ENCODE measurements at places on chromosomes 11 and 22.
A peak's percentile ranks its signal among the peaks of the same experiment; 100 is the strongest.

GRCh38 chr22:19596680-19597398, 72.6 kb upstream of the CLDN5 start:
- DNase-seq = peak; percentile 93

DNA sequence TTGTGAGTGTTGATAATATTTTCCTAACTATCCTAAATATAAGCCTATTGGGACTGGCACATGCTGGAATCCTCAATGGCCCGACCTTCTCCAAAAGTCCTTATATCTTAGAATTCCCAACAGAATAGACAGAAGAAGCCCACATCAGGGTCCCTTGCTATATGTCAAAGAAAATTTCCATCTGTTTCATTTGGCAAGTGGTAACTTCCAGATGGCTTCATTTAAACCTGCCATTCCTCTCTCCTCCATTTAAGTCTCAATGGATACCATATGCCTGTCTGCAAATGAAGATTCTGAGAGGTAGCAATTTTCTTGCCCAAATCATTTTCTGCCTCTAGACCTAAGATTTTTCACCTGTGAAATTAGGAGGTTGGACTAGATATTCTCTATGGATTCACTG, 73.1 kb upstream of the KCNA4 start:
- no peak for DNase-seq

- DNase-seq = peak; percentile 45
These were observed 875 bp upstream of the STT3A start for GRCh38 chr11:125591649-125592304.

DNA sequence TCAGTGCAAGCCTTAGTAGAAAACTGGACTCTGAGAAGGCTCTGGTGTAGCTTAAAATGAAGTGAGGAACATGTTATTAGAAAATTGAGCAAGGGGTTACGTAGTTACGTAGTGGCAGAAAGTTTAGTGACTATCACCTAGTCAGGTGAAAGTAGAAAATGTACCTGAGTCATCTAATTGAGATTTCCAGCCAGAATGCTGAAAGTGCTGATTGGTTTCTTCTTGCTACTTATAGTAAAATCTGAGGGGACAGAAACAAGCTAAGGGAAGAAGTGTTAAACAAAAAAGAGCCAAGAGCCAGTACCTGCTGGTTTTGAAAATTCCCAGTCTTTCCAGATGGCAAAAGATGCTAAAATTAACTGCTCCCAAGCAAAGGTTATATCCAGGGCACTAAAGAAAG, 29.4 kb downstream of the ZNF280B start:
- no peak for DNase-seq

DNA sequence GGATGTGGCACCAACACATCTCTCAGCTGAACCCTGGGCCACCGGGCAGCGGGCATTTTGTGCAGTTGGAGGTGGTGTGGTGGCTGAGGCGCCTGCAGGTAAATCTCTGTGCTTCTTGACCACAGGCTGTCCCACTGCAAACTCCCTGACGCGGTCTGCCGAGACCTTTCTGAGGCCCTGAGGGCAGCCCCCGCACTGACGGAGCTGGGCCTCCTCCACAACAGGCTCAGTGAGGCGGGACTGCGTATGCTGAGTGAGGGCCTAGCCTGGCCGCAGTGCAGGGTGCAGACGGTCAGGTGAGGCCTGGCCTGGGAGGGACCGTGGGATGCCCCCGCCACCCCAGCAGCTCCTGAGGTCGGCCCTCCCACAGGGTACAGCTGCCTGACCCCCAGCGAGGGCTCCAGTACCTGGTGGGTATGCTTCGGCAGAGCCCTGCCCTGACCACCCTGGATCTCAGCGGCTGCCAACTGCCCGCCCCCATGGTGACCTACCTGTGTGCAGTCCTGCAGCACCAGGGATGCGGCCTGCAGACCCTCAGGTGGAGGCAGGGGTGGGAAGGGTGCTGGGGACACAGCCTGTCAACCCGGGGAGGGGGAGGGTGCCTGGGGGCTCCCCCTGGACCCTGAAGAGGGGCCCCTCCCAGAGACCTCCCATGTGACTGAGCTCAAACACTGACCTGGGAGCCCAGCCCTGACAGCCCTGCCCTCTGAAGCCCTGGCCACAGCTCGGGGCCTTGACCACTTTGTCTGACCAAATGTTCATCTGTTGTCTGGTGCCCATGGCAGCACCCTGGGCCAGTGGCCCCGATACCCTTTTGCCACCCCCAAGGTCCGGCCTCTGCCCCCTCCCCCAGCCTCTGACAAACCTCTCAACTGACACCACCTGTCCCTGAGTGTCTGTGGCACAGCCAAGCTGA, 4.6 kb upstream of the PGGHG start:
- no peak for DNase-seq
